ENCODE measurements at places on chromosomes 5 and 9. TPM values are rescaled to one million over a fixed set of nuclear protein-coding genes. Genes with fewer than 3 reads are reported as not detected.

Gene FIBCD1
- total RNA-seq, result not detected

Gene NDUFA8
- total RNA-seq, result 7.0 TPM

DNA sequence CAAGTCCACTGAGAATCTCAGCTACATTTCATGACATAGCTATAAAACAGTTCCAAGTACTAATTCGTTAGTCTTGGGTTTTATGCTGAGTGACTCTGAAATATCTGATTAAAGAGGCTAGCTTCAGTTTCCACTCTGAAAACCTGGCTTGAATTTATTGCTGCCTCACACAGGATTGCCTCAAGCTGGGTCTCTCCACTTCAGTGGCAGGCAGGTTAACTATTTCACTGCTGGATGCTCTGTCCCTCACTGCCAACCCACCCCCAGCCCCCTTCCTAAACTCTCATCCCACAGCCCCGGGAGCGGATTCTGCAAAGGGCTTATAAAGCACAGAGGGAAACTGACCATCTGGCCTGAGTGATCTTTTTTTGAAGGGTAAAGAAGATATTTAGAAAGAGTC lies 318.3 kb downstream of the MLLT3 start:
- DNase-seq, result no peak

GRCh38 chr5:9231842-9232241 lies 314.0 kb downstream of the SEMA5A start:
- no peak for DNase-seq

- no peak for DNase-seq
These were observed 45.8 kb upstream of the RNF38 start for GRCh38 chr9:36445800-36446361.

Gene SLC23A1
- total RNA-seq, result not detected

DNA sequence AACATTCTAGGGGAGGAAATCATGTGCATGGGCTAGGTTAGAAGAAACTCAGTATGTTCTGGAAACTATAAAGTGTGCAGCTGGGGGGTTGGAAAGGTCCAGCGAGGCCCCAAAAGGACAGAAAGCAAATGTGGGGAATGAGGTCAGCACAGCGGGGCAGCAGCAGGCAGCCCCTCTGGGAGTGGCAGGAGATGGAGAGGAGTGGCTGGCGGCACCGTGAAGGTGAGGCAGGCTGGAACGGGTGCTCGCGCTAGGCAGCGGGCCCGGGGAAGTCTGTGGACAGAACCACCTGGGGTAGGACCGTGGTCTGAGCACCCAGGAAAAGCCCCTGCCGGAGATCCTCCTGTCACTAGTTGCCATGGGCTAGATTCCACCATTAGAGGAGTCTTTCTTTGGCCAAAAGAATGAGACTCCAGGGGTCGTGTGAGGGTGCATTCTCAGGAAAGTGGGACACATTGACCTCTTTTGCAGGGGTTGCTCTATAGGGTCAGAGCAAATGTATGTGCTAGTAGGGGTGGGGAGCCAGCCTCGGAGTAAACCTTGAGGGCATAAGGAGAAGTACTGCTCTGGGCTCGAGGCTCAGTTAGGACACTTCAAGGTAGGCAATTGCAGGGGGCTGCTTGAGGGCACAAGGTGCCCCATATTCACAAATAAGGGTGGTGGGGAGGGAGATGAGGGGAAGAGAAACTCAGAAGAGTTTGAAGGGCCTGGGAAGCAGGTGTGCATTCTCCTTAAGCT lies 61.2 kb downstream of the IL6ST start:
- DNase-seq, result no peak

Gene FOXD1
- 0.35 TPM for total RNA-seq

DNA sequence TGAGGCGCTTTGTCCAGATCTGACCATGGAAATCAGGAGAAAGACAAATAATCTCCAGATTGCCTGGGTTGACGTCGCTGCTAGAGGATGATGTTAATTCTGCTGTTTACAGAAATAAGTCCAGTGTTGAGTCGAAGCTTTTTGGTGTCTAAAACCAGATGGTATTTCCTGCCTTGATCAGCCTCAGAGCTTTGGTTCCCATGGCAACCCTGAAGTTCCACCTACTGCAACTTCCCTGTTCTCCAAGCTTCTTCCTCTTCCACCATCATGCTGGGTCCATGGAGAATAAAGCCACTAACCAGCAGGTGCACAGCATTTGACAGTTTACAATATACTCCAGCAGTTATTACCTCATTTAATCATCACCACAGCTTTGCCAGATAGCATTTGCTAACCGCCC lies 18.0 kb upstream of the GABBR2 start:
- DNase-seq, result no peak

Gene CTXN3
- total RNA-seq, result not detected

Measured in CD8-positive, alpha-beta T cell (primary cell).